ENCODE measurements at places on chromosomes 2 and 18. TPM values are rescaled to one million over a fixed set of nuclear protein-coding genes. Genes with fewer than 3 reads are reported as not detected.

- peak overlapping the region; percentile 68 for H3K27ac ChIP-seq
- peaks cover 30% of the 10 kb centered on the region for H3K4me1 ChIP-seq
- H3K4me3 ChIP-seq = no peak overlapping the region
- no peaks in the 10 kb centered on the region for H3K36me3 ChIP-seq
- peak; percentile 73 for DNase-seq
- no peaks in the 10 kb centered on the region for H3K27me3 ChIP-seq
These were observed 57.2 kb downstream of the CYB5A start for GRCh38 chr18:74234326-74235171.

DNA sequence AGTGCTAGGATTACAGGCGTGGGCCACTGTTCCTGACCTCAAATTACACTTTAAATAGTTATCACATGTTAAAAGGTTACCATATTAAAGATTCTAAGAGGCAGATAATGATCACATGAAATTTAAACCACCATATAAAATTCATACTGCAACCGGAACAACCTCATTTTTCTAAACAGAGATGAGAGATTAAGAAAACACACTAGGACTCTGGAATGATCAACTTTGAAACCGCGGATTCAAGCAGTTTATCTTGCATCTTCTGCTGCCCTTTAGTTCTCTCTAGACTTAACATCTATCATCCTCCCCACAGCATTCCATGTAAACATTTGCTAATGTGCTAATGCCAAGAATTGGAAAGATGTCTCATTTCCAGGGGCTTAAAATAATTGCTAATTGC lies 115.8 kb downstream of the PIGN start:
- no peaks in the 10 kb centered on the region for H3K4me1 ChIP-seq
- H3K27me3 ChIP-seq = no peaks in the 10 kb centered on the region
- H3K4me3 ChIP-seq = no peak overlapping the region
- no peak overlapping the region for H3K27ac ChIP-seq
- H3K36me3 ChIP-seq = no peaks in the 10 kb centered on the region

DNA sequence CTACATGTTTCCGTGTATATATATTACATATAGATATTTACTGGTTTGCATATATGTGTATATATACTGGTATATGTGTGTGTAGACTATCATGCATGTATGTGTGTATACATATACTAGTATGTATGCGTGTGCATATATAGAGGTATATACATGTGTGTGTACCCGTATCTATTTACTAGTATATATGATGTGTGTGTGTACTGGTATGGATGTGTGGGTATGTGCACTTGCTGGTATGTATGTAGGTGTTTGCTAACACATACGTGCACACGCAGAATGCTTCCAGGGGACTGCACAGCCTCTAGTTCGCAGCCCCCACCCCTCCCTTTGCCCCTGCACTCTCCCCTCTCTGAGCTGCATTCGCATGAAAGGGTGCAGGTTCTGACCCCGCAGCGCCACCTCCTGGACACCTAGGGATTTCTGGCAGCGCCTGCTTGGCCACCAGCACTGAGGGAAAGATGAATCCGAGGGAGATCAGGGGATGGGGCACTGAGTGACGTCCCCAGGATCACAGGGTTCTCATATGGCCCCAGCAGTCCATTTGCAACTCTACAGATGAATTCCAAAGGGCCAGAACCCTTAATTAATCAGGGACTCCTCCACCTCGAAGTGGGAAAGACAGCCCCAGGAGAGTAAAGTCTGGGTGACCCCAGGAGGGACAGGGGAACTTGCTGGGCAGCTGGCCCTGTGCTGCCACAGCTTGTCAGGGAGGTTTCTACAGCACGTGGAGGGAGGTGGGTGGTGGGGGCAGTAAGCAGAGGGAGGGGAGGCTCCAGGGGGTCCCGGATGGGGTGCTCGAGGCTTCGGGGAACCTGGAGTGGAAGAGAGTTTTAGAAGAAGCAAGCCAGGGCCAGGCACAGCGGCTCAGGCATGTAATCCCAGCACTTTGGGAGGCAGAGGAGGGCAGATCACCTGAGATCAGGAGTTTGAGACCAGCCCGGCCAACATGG lies 66.8 kb upstream of the ASAP2 start:
- DNase-seq = peak; percentile 80
- H3K27me3 ChIP-seq = no peaks in the 10 kb centered on the region
- H3K4me3 ChIP-seq = no peak overlapping the region
- H3K4me1 ChIP-seq = peaks cover 14% of the 10 kb centered on the region
- H3K27ac ChIP-seq = no peak overlapping the region

The TUBA3D gene
- total RNA-seq = not detected

GRCh38 chr2:126634273-126634861 lies 21.6 kb upstream of the GYPC start:
- H3K4me3 ChIP-seq = no peak overlapping the region
- no peaks in the 10 kb centered on the region for H3K4me1 ChIP-seq
- no peak overlapping the region for H3K27ac ChIP-seq

The TSPYL6 gene
- total RNA-seq = not detected

DNA sequence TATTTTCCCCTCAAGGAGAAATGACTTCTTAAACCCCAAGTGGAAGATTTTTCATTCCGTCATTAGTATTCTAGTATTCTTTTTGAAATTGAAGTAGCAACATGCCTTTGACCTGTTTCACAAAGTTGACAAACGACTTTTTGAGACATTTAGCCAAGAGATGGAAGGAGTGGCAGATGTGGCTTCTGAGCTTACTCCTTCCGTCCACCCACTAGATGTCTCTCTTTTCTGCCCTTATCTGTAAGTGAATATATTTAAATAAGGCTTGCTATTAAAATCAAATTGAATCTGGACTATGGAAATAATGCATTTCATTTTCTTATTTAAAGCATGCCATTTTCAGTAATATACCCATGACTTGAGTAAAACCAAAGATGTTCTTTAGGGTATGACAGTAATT lies 74.1 kb downstream of the ACTR3 start:
- H3K36me3 ChIP-seq = peaks cover 2% of the 10 kb centered on the region
- peaks cover 19% of the 10 kb centered on the region for H3K4me1 ChIP-seq
- no peak overlapping the region for H3K4me3 ChIP-seq
- no peaks in the 10 kb centered on the region for H3K27me3 ChIP-seq
- DNase-seq = peak; percentile 12

DNA sequence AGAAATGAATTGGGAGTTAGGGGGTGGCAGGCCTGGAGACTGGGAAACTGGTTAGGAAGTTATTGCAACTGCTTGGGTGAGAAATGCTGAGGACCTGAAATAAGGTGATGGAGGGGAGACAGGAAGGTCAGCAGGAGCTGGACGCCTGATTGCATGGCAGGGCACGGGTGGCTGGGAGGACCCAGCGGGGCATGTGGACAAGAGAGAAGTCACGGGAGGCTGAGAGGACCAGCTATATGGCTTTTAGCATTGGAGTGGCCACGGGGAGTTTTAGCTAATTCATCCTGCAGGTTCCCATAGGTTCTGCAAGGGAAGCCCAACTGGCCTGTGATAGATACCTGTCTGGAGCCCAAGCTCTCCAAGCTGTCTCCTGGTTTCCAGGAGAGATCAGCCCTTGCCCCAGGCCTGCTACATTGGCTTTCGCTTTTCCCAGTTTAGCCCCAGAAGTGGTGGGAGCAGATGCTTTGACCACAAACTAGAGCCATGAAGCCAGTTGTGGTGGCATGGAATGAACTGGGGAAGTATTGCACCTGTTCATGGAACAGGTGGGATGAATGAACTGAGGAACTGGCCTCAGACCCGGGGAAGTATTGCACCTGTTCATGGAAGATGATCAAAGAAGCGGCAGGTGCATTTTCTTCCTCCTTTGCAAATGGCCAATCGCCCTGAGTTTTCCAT lies 93.6 kb upstream of the TAF1B start:
- peaks cover 44% of the 10 kb centered on the region for H3K4me1 ChIP-seq
- H3K4me3 ChIP-seq = no peak overlapping the region
- no peak overlapping the region for H3K27ac ChIP-seq
- H3K36me3 ChIP-seq = no peaks in the 10 kb centered on the region
- H3K27me3 ChIP-seq = no peaks in the 10 kb centered on the region

GRCh38 chr2:23772684-23773083 lies 154.2 kb downstream of the ATAD2B start:
- H3K27me3 ChIP-seq = no peaks in the 10 kb centered on the region
- no peaks in the 10 kb centered on the region for H3K36me3 ChIP-seq
- no peak for DNase-seq
- no peak overlapping the region for H3K4me3 ChIP-seq
- no peak overlapping the region for H3K27ac ChIP-seq

GRCh38 chr18:39244242-39244641 lies 1678.6 kb upstream of the CELF4 start:
- DNase-seq = no peak
- H3K27me3 ChIP-seq = no peaks in the 10 kb centered on the region
- H3K27ac ChIP-seq = no peak overlapping the region
- H3K4me1 ChIP-seq = no peaks in the 10 kb centered on the region

- H3K4me1 ChIP-seq = peaks cover 16% of the 10 kb centered on the region
- no peak overlapping the region for H3K4me3 ChIP-seq
- no peak overlapping the region for H3K27ac ChIP-seq
- no peaks in the 10 kb centered on the region for H3K27me3 ChIP-seq
- no peaks in the 10 kb centered on the region for H3K36me3 ChIP-seq
These were observed 212.5 kb downstream of the ZFP36L2 start for GRCh38 chr2:43013821-43014345.

- H3K4me1 ChIP-seq = no peaks in the 10 kb centered on the region
- no peaks in the 10 kb centered on the region for H3K27me3 ChIP-seq
- H3K4me3 ChIP-seq = no peak overlapping the region
- H3K36me3 ChIP-seq = no peaks in the 10 kb centered on the region
- no peak overlapping the region for H3K27ac ChIP-seq
- no peak for DNase-seq
These were observed 183.5 kb downstream of the HNMT start for GRCh38 chr2:138147796-138148195.

DNA sequence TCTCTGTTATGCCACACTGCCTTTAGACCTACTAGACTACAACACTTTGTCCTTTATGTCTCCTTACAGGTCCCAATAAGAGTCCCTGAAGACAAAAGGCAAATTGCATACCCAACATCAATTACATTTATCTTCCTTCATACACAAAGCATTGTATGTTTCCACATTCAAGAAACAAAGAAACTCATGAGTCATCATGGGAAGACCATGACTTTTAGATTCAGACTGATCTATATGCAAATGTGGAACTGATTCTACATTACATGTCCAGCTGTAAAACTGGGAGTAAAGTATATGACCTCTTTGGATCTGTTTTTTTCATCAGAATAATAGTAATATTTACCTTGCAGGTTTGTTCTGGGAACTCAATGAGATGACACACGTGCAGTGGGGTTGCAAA lies 25.2 kb upstream of the HNMT start:
- no peaks in the 10 kb centered on the region for H3K36me3 ChIP-seq
- H3K4me1 ChIP-seq = no peaks in the 10 kb centered on the region
- no peak overlapping the region for H3K4me3 ChIP-seq
- no peak for DNase-seq

The PSTPIP2 gene
- 0.11 TPM for total RNA-seq

- DNase-seq = no peak
- H3K4me3 ChIP-seq = no peak overlapping the region
- H3K36me3 ChIP-seq = no peaks in the 10 kb centered on the region
- no peaks in the 10 kb centered on the region for H3K27me3 ChIP-seq
- no peaks in the 10 kb centered on the region for H3K4me1 ChIP-seq
These were observed 12.7 kb downstream of the NCK2 start for GRCh38 chr2:105757433-105757832.

GRCh38 chr2:127790694-127791529 lies 20.1 kb downstream of the WDR33 start:
- no peak overlapping the region for H3K4me3 ChIP-seq
- DNase-seq = no peak
- H3K27me3 ChIP-seq = no peaks in the 10 kb centered on the region

- no peak overlapping the region for H3K27ac ChIP-seq
- H3K4me3 ChIP-seq = no peak overlapping the region
- DNase-seq = peak; percentile 49
- H3K36me3 ChIP-seq = no peaks in the 10 kb centered on the region
- peaks cover 13% of the 10 kb centered on the region for H3K4me1 ChIP-seq
- no peaks in the 10 kb centered on the region for H3K27me3 ChIP-seq
These were observed 15.7 kb upstream of the PLA2R1 start for GRCh38 chr2:160077912-160078810.

DNA sequence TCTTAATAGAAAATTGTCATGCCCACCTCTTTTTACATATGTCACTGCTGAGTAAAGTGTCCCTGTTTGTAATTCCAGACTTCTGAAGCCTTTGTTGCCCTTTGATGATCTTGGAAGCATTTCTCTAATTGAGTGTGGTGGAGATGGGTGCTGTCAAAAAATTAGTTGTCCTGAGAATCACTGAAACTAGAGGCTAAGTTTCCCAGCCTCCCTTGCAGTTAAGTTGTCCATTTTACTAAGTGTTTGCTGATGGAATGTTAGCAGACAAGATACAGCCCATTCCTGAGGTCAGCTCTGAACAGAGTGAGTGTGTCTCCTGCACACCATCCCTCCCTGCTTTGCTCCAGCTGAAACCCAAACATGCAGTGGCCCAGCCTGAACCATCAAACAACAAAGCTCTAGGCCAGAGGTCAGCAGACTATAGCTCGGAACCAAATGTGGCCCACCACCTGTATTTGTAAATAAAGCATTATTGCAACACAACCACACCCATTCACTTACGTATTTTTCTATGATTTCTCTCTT lies 28.1 kb upstream of the TMEM177 start:
- H3K4me1 ChIP-seq = peaks cover 17% of the 10 kb centered on the region
- no peak overlapping the region for H3K27ac ChIP-seq
- H3K4me3 ChIP-seq = no peak overlapping the region
- H3K27me3 ChIP-seq = peaks cover 11% of the 10 kb centered on the region
- no peak for DNase-seq

The MRO gene
- 0.55 TPM for total RNA-seq

The FSHR gene
- total RNA-seq = not detected

- no peak overlapping the region for H3K4me3 ChIP-seq
- DNase-seq = no peak
These were observed 5.7 kb downstream of the STAT1 start for GRCh38 chr2:191008286-191008685.

GRCh38 chr2:236583621-236584203 lies 14.1 kb downstream of the ACKR3 start:
- H3K4me3 ChIP-seq = no peak overlapping the region
- H3K27me3 ChIP-seq = no peaks in the 10 kb centered on the region
- H3K27ac ChIP-seq = no peak overlapping the region
- H3K36me3 ChIP-seq = no peaks in the 10 kb centered on the region

Measured in PC-3 (cell line).